D721Med (cell line): ENCODE measurements at places on chromosomes 16 and 17.

DNA sequence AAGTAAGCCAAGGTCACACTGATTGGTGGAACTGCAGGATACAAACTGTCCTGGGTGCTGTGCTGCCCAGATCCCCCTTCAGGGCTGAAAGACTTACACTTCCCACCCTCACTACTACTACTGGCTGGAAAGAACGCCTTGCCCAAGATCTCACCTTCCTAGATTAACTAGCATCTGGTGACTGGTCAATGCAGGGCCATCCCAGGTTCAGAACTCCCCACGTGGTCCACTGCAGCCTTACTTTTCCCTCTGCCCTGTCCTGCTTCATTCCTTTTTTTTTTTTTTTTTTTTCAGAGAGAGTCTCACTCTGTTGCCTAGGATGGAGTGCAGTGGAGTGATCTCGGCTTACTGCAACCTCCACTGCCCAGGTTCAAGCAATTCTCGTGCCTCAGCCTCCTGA is 2.3 kb upstream of the PDZD9 start:
- no peak for DNase-seq

GRCh38 chr17:13671771-13672170 is 70.0 kb upstream of the HS3ST3A1 start:
- no peak for DNase-seq

- DNase-seq, result no peak
These were observed 25.6 kb upstream of the KRT17 start for GRCh38 chr17:41649923-41650519.

- DNase-seq, result peak; percentile 61
These were observed 1.4 kb upstream of the TOB1 start for GRCh38 chr17:50867363-50868139.

DNA sequence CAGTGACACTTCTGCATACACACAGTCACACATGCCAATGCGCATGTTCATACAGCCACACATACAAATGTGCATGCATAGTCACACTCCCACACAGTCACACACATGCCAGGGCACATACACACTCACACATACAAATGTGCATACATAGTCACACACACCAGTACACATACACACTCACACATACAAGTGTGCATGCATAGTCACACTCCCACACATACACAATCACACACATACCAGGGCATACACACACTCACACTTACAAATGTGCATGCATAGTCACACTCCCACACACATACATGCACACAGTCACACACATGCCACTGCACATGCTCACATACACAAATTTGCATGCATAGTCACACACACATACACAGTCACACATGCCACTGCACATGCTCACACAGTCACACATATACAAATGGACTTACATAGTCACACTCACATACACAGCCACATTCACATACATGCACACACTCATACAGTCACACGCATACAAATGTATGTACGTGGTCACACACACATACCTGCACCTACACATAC is 84.2 kb downstream of the SOCS1 start:
- no peak for DNase-seq

DNA sequence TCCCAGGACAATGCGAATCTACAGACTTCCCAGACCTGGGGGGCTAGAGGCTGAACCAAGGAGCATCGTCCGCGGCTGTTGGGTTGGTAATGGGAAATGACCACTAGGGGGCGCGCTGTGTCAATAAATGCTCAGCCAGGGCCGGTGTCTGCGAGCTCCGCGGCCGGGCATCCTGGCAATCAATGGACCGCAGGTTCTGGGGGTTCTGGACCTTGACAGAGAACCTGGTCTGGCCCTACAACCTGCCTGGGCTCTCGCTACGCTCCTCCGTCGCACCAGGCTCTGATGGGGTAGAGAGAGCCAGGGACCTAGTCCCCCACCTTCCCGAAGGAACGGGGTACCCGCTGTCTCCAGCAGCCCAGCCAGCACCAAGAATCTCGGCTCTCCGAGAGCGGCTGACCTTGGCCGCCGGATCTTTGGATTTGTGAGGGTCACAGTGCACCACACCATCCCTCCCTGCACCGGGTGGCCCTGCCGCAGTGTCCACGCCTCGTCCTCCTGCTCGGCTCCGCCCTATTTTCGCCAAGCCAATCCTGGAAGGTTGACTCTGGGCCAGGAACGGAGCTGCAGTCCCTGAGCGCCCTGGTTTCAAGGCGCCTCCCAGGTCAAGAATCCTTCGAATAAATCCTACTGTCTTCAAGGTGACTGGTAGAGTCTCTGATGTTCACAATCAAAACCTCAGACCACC is 20.4 kb upstream of the BEAN1 start:
- DNase-seq, result peak; percentile 51

DNA sequence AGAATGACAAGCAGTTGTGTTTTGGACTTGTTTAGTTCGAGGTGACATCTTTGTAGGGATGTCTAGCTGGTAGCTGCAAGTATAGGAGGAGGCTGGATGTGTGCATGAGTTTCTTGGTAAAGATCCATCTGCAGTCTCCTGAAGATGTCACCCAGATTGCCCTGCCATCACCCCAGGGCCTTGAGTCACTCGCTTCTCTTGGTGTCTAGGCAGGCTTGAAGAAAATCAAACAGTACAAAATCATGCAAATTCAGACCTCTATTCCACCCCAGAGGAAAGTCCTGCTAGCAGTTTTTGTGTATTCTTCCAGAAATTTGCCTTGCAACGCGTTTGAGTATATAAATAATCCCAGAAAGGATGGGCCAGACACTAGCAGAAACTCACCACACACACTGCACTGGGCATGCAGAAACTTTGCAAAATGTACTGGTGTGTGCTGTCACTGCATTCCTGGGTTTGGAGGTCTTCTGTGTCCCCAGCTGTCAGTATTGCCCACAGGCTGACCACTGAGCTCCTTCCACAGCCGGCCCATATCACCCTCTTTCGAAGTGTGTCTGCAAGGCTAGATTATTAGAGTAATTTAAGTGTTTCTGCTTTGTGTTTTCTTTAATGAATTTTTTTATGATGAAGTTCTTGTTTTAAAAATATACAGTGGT is 51.5 kb downstream of the TENT4B start:
- DNase-seq, result no peak

DNA sequence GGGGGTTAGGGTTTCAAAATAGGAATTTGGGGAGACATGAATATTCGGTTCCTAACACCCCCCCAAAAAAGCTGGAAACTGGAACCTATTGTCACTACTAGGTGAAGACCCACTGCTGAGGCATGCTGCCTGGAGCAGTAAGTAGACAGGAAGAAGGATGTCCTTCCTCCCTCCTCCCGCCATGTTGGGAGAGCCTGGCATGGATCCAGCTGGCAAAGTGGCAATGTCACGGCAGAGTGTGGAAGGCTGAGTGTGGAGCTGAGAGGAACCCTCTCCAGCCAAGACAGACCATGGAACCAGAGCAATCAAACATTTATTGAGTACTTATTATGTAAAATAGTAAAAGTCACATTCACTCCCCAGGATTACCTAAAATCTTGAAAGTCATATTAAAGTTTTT is 49.0 kb downstream of the CCDC182 start:
- DNase-seq, result no peak

GRCh38 chr17:41258406-41258805 is 3.2 kb downstream of the KRTAP9-9 start:
- DNase-seq, result no peak
